Fibroblast of mammary gland (primary cell): ENCODE measurements at places on chromosomes 6 and 20.

DNA sequence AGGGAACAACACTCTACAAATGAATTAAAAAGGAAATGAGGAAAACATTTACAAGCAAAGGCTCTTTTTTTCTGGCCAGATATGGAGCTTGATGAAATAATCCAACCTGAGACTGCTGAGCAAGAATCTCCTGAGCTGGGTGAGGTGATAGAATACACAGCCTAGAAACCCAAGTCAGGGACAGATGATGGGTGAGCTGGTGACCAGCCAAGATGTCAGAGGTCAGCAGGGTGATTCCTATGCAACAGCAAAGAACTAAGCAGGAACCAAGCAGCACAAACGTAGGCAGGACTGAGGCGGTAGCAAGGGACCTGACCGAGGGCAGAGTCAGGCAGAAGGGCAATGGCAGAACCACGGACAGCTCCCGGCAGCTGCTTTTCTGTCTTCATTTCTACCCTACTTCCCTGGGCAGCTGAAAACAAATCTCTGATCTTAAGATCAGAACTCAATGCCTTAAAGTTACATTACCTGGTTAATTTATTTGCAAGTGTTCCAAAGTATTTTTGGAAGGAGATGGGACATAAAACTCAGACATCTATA is 75.1 kb downstream of the CDC40 start:
- DNase-seq, result peak; percentile 26

DNA sequence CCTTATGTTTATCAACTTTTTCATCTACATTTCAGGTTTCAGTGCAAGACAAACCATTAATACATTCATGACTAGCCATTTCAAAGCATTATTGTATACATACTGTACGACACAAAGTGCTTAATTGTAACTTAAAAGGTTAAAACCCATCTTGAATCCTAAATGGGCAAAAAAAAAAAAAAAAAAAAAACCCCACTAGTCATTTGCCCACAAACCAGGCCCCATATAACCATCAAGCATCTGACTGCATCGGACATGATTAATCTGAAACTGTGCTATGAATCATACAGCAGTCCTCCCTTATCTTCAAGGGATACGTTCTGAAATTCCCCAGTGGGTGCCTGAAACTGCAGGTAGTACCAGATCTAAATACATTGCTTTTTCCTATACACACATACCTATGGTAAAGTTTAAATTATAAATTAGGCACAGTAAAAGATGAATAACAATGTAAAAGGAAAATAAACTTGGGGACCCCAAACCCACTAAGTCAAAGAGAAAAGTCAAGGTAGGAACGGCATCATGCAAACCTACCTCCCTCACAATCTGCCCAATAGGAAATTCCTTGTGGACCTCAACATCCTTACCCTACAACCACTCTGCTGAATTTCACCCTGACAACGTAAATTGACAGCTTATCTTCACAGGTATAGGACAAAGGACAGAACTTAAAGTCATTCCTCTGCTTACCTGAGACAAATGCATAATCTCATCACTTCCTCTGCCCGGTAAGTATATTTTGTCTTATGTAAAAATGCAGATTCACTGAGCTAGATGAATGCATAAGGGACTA is 14.3 kb downstream of the B4GALT5 start:
- peak; percentile 68 for DNase-seq

- no peak for DNase-seq
Measured at GRCh38 chr20:8267009-8267408, 134.9 kb downstream of the PLCB1 start.

DNA sequence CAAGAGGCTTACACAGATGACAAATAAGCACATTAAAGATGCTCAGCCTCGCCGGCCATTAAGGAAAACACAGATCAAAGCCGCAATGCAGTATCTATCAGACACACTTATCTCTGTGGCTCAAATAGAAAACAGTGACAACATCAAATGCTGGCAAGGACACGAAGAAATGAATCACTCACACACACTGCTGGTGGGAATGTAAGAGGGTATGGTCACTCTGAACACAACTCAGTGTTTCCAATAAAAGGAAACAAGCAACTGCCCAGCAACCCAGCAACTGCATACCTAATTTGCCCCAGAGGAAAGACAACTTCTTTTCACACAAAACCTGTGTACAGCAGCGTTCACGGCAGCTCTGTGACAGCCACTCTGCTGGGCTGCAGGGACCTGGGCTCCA is 155.8 kb downstream of the WDR27 start:
- DNase-seq, result peak; percentile 42

- DNase-seq, result no peak
Measured at GRCh38 chr6:130771741-130772140, 55.5 kb upstream of the SMLR1 start.

DNA sequence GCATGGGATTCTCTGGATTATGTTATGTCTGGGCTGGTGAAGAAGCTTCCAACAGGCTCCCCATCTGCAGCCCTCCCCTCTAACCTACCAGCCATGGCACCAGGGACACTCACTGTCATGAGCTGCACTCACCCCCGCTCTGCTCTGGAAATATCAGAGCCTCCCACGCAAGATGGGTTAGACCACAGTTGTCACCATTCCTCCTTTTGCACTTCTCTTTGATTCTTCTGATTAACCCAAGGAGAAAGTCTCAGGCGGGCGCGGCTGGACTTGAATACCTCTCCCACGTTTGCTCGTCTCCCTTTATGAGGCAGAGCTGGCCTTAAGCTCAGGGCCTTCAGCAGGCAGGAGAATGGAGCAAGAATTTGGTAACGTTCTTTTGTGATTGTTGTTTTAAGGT is 128.1 kb downstream of the CEBPB start:
- no peak for DNase-seq

GRCh38 chr6:168584249-168584648 is 143.3 kb downstream of the SMOC2 start:
- DNase-seq, result no peak

- DNase-seq, result no peak
Measured at GRCh38 chr20:32681175-32682084, 7.7 kb upstream of the C20orf203 start.

DNA sequence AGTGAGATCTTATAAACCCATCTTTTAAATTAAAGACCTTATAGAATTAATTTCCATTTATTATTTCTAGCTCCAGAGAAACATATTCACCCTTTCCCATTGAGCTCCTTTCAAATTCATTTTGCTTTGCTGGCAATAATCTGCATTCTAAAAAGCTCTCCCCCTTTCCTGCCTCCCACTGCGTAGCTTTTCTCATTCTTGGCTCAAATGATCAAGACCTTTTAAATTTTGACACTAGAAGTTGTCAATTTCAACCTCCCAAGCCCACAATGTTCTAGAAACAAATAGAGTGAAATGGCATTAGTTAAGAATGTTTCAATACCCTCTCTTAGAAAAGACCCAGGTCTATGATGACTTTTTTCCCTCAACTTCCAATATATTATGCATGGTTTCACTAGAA is 186.9 kb downstream of the AKAP7 start:
- no peak for DNase-seq

- no peak for DNase-seq
Measured at GRCh38 chr20:5508044-5508443, 191.3 kb upstream of the PROKR2 start.

DNA sequence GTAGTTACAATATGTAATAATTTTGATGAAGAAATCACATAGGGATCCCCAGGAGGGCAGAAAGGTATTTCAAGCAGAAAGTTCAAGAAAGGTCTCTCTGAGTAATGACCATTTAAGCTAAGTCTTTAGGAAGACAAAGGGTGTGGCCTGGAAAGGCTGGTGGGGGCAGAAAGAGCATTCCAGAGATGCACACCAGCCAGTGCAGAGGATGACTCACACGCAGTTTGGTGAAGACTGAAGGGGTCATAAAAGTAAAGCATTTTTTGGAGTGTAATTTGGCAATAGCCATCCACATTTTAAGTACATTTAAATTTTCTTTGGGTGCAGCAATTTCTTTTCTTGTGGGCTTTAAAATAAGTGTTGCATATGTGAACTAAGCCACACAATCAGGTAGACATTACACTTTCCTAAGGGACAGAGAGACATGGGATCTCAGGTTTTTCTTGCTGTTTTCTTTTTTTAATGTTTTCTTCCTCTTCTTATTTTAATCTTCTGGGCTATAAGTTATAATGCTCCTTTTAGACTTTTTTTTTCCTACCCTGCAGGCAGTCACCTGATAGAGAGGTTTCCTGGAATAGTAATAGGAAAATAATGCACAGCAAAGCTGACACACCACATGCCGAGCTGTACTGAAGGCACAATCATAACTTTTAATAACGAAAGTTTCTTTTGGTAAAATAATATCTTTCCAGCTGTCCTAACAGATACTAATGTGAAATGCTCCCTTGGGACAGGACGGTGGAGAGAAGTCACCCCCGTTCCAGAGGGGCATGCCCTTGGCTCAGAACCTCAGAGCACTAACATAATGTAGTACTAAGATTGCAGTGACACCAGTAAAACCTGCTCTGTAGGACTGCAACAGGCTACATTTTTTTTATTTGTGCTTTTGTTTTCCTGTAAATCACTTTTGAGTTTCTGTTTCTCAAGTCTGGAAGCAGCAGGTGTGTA is 49.6 kb upstream of the PTPRK start:
- peak; percentile 90 for DNase-seq

DNA sequence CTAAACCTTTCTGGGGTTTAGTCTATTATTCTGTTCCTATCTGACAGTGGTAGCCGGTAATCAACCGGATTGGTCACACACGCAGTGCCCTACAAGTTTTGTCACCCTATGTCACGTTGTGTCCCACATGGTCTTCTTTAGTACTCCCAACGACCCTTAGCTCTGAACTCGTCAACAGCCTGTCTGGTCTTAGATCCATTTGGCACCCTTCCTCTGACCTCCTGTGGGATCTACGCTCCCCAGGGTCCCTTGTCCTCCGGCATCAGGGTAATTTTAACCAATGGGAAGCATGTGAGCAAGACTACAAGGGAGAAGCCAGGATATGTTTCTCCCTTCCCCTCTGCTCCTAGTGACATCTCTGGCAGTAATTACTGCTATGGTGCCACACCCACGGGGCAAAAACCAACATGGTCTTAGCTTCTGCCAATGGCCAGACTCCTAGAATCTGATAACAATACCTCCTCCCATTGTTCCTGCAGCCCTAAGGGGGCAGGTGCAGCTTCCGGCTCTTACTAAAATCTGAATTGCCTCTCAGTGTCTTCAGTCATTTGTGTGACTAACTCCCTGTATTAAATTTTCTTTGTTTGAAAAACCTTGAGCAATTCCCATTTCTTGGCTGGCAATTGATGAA is 56.6 kb downstream of the MAFB start:
- no peak for DNase-seq

DNA sequence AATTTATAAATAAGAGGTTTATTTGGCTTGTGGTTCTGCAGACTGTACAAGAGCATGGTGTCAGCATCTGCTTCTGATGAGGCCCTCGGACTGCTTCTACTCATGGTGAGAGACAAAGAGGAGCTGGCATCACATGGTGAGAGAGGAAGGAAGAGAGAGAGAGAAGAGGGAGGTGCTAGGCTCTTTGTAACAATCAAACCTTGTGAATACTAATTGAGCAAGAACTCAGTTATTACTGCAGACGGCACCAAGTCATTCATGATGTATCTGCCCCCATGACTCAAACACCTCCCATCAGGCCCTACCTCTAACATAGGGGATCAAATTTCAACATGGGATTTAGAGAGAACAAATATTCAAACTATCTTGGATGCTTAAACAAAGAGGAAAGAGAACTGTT is 6.3 kb upstream of the SIRPG start:
- DNase-seq, result peak; percentile 38

GRCh38 chr6:71229477-71229876 is 59.1 kb upstream of the OGFRL1 start:
- no peak for DNase-seq

- DNase-seq, result no peak
Measured at GRCh38 chr6:144475411-144475810, 190.3 kb downstream of the UTRN start.

GRCh38 chr6:139784222-139784769 is 409.8 kb upstream of the CITED2 start:
- peak; percentile 10 for DNase-seq

DNA sequence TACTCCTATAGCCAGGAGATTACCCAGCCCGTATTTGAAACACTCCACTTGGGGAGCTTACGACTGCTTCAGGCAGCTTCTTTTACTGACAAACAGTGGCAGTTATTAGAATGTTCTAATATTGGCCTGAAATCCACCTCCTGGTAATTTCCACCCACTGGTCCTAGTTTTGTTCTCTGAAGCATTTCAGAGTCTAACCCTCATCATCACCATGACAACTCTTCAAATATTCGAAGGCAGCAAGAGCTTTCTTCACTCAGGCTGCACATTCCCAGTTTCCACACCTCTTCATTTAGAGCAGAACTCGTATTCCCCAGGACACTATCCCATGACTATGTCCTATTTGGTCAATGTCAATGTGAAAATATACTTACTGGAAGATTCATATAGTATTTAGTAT is 325.6 kb downstream of the UBE3D start:
- DNase-seq, result no peak

- no peak for DNase-seq
Measured at GRCh38 chr6:149147938-149148718, 169.4 kb upstream of the TAB2 start.

- DNase-seq, result peak; percentile 57
Measured at GRCh38 chr6:97947841-97948240, 664.8 kb upstream of the MMS22L start.

GRCh38 chr6:156794546-156795354 is 17.6 kb downstream of the ARID1B start:
- DNase-seq, result no peak
